ENCODE measurements at places on chromosomes 7 and 10. TPM values are rescaled to one million over a fixed set of nuclear protein-coding genes. Genes with fewer than 3 reads are reported as not detected.

The GJD4 gene
- not detected for total RNA-seq

- H3K27ac ChIP-seq, result peak overlapping the region; percentile 3
- H3K27me3 ChIP-seq, result no peaks in the 10 kb centered on the region
- no peak overlapping the region for H3K4me3 ChIP-seq
- H3K4me1 ChIP-seq, result peaks cover 56% of the 10 kb centered on the region
- DNase-seq, result peak; percentile 83
These were observed 33.3 kb downstream of the FOXK1 start for GRCh38 chr7:4715410-4715776.

DNA sequence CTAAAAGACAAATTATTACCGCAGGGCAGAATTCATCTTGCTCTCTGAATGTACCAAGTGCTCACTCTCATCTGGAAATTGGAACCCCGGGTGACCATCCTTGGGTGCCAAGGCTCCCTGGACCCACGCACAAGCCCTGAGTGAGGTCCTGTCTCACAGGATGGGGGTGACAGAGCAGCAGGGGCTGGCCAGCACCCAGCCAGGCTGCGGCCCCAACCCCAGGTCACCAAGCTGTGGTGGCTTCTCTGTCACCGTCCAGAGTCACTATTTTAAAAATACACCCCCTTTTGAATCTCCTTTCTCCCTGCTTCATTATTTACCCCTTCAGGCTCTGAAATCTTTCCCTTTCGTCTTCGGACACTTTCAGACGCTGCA lies 148.6 kb downstream of the PRKAG2 start:
- H3K36me3 ChIP-seq, result no peaks in the 10 kb centered on the region
- peaks cover 21% of the 10 kb centered on the region for H3K27me3 ChIP-seq
- no peak overlapping the region for H3K4me3 ChIP-seq
- 0 out of 2 replicates have a peak, but pooled peaks cover 9% of the 10 kb centered on the region for H3K4me1 ChIP-seq
- no peak overlapping the region for H3K27ac ChIP-seq

- H3K27ac ChIP-seq, result no peak overlapping the region
- no peaks in the 10 kb centered on the region for H3K27me3 ChIP-seq
- H3K36me3 ChIP-seq, result no peaks in the 10 kb centered on the region
- no peaks in the 10 kb centered on the region for H3K4me1 ChIP-seq
- no peak for DNase-seq
- no peak overlapping the region for H3K4me3 ChIP-seq
These were observed 326.8 kb upstream of the VSTM2A start for GRCh38 chr7:54215424-54215823.

- H3K27ac ChIP-seq, result no peak overlapping the region
- H3K4me1 ChIP-seq, result peaks cover 12% of the 10 kb centered on the region
- no peaks in the 10 kb centered on the region for H3K36me3 ChIP-seq
- peak; percentile 69 for DNase-seq
These were observed 101.6 kb downstream of the CCSER2 start for GRCh38 chr10:84429926-84430520.

GRCh38 chr10:28014651-28015050 lies 15.8 kb upstream of the ODAD2 start:
- no peaks in the 10 kb centered on the region for H3K27me3 ChIP-seq
- no peak for DNase-seq
- no peak overlapping the region for H3K4me3 ChIP-seq
- H3K4me1 ChIP-seq, result no peaks in the 10 kb centered on the region

DNA sequence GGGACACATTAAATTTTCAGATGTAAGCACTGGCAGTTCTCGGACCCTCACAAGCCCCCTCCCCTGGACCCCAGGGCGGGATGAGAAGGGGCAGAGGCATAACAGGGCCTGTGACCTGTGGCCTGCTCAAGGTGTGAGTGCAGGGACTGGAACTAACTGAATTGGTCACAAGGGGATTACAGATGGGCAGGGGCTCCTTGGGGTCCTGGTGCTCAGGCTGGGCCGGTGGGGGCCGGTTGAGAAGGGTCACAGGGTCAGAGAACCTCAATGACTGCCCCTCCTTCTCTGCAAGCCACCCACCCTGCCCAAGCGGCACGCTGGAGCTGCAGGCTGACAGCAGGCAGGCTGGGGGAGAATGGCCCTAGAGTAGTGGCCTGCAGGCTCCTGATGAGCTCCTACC lies 80.8 kb upstream of the PCBD1 start:
- H3K27ac ChIP-seq, result no peak overlapping the region
- no peak for DNase-seq
- peaks cover 11% of the 10 kb centered on the region for H3K27me3 ChIP-seq
- no peak overlapping the region for H3K4me3 ChIP-seq
- no peaks in the 10 kb centered on the region for H3K36me3 ChIP-seq

DNA sequence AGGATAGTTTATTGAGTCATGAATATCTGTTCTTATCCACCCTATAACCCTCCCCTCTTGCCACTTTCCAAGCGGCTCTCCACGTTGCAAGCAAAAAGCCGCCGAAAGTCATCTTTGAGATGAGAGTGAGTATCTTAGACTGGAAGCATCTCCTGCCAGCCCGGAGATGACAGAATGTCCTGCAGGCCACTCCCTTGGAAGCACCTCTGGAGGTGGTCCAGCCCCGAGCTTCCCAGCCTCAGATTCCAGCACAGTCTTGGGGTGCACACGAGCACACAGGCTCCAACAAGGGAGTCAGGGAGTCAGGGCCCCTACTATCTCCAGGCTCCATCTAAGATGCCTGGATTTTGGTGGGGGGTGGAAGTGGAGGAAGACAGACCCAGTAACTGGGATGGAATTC lies 5.5 kb upstream of the ELN start:
- no peak for DNase-seq
- no peak overlapping the region for H3K4me3 ChIP-seq
- H3K4me1 ChIP-seq, result peaks cover 8% of the 10 kb centered on the region
- no peaks in the 10 kb centered on the region for H3K36me3 ChIP-seq
- H3K27ac ChIP-seq, result no peak overlapping the region

GRCh38 chr7:40199076-40199802 lies 64.4 kb downstream of the SUGCT start:
- no peak for DNase-seq
- no peaks in the 10 kb centered on the region for H3K4me1 ChIP-seq
- H3K27ac ChIP-seq, result no peak overlapping the region
- H3K4me3 ChIP-seq, result no peak overlapping the region

DNA sequence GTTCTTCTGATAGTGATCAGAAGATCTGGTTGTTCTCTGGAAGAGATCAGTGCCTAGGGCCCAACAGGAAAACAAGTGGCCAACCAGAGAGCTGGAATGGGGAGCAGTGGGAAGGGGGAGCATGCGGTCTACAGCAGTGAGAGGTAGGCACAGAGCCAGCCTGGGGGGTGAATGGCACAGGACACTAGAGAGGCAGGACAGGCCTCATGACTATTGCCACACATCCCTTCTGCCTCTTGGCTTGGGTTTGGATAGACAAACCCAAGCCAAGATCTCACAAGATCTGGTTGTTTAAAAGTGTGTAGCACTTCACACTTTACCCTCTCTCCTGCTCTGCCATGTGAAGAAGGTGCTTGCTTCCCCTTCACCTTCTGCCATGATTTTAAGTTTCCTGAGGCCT lies 224.4 kb downstream of the ARHGAP12 start:
- H3K27me3 ChIP-seq, result peaks cover 2% of the 10 kb centered on the region
- no peaks in the 10 kb centered on the region for H3K36me3 ChIP-seq
- no peak for DNase-seq
- H3K27ac ChIP-seq, result no peak overlapping the region
- no peak overlapping the region for H3K4me3 ChIP-seq

The TMEM196 gene
- not detected for total RNA-seq

The NSMCE4A gene
- 91.6 TPM for total RNA-seq

The NKX2-3 gene
- total RNA-seq, result not detected

- H3K27me3 ChIP-seq, result no peaks in the 10 kb centered on the region
- H3K4me3 ChIP-seq, result no peak overlapping the region
- no peaks in the 10 kb centered on the region for H3K36me3 ChIP-seq
- no peak for DNase-seq
These were observed 156.7 kb downstream of the TWIST1 start for GRCh38 chr7:18960725-18961124.

GRCh38 chr10:137031-137430 lies 1.8 kb downstream of the ZMYND11 start:
- peak; percentile 67 for DNase-seq
- no peaks in the 10 kb centered on the region for H3K27me3 ChIP-seq
- no peak overlapping the region for H3K4me3 ChIP-seq
- no peaks in the 10 kb centered on the region for H3K36me3 ChIP-seq
- H3K27ac ChIP-seq, result no peak overlapping the region

DNA sequence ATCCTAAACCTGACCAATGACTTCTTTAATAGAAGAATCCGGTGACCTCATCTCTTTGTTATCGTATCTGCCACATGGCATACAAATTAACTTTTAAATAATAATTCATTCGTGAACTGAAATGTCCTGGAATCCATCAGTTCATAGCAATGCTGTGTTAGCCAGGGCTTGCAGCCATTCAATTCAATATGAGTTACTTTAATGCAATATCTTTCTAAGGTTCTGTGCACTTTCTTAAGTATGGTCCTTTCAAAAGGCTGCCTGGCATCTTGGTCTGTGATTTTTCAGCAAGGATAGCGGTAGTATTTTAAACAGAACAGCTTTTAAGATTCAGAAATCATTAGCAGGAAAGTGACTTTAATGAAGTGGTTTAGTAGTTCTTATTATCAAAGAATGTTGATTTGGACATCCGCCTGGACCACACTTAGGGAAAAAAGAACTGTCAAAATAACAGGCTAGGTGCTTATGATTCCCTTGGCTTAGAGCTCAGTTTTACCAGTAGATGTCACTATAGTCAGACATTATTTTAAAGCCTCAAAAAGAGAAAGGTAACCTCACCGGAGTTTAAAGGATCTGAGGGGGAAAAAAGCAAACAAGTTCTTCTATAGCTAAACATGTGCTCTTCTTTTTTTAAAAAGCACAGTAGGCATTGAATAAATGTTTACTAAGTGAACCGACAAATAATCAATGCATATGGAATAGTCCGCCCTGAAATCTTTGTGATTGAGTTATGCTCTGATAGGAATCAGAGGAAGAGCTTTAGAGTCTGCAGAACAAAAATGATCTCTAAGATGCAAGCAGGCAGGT lies 22.7 kb downstream of the SLC35G1 start:
- peaks cover 10% of the 10 kb centered on the region for H3K4me1 ChIP-seq
- H3K36me3 ChIP-seq, result no peaks in the 10 kb centered on the region
- 0 out of 2 replicates have a peak overlapping the region, but pooled peaks have one; percentile 9 for H3K4me3 ChIP-seq
- H3K27me3 ChIP-seq, result no peaks in the 10 kb centered on the region

- peaks cover 17% of the 10 kb centered on the region for H3K36me3 ChIP-seq
- no peak overlapping the region for H3K27ac ChIP-seq
- H3K4me3 ChIP-seq, result no peak overlapping the region
- peaks cover 7% of the 10 kb centered on the region for H3K4me1 ChIP-seq
These were observed 58.0 kb downstream of the NUDCD3 start for GRCh38 chr7:44432381-44432977.

The AVPI1 gene
- total RNA-seq, result 39.8 TPM

The GATA3 gene
- total RNA-seq, result not detected

DNA sequence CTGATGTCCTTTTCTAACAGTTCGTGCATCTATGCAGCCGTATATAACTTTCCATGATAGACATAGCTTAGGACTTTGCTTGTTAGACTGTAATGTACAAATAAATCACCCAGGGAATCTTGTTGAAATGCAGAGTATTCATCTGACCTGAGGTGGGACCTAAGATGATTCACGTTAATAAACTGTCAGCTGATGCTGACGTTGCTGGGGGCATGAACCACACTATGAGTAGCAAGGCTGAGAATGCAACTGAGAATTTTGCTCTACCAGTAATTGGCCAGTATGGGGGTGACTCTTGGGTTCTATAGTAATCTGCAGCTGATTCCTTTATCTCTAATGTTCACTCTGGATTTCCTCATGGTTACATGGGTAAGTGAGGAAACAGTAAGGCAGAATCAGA lies 130.1 kb upstream of the MALRD1 start:
- H3K4me3 ChIP-seq, result no peak overlapping the region
- H3K36me3 ChIP-seq, result no peaks in the 10 kb centered on the region
- no peak for DNase-seq
- H3K27me3 ChIP-seq, result no peaks in the 10 kb centered on the region

GRCh38 chr10:86665868-86666267 lies 2.4 kb upstream of the LDB3 start:
- no peak for DNase-seq
- no peak overlapping the region for H3K27ac ChIP-seq
- H3K36me3 ChIP-seq, result no peaks in the 10 kb centered on the region
- no peak overlapping the region for H3K4me3 ChIP-seq

The NPFFR1 gene
- total RNA-seq, result not detected

The MGAM2 gene
- not detected for total RNA-seq

The SPDYE6 gene
- total RNA-seq, result not detected

DNA sequence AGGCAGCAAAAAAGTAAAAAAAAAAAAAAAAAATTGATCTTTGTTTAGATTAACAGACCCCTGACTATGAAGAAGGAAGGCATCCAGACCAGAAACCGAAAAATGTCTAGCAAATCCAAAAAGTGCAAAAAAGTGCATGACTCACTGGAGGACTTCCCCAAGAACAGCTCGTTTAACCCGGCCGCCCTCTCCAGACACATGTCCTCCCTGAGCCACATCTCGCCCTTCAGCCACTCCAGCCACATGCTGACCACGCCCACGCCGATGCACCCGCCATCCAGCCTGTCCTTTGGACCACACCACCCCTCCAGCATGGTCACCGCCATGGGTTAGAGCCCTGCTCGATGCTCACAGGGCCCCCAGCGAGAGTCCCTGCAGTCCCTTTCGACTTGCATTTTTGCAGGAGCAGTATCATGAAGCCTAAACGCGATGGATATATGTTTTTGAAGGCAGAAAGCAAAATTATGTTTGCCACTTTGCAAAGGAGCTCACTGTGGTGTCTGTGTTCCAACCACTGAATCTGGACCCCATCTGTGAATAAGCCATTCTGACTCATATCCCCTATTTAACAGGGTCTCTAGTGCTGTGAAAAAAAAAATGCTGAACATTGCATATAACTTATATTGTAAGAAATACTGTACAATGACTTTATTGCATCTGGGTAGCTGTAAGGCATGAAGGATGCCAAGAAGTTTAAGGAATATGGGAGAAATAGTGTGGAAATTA lies 19.4 kb downstream of the GATA3 start:
- DNase-seq, result no peak
- peaks cover 59% of the 10 kb centered on the region for H3K27me3 ChIP-seq
- no peaks in the 10 kb centered on the region for H3K4me1 ChIP-seq
- no peak overlapping the region for H3K27ac ChIP-seq
- H3K4me3 ChIP-seq, result no peak overlapping the region

GRCh38 chr7:50652400-50653125 lies 87.4 kb upstream of the DDC start:
- no peak for DNase-seq
- H3K4me3 ChIP-seq, result no peak overlapping the region
- no peaks in the 10 kb centered on the region for H3K36me3 ChIP-seq
- H3K27me3 ChIP-seq, result no peaks in the 10 kb centered on the region
- no peak overlapping the region for H3K27ac ChIP-seq
